ENCODE measurements at places on chromosomes 2 and 18.

GRCh38 chr2:112768432-112768831, 4.0 kb upstream of the CKAP2L start:
- DNase-seq: no peak

DNA sequence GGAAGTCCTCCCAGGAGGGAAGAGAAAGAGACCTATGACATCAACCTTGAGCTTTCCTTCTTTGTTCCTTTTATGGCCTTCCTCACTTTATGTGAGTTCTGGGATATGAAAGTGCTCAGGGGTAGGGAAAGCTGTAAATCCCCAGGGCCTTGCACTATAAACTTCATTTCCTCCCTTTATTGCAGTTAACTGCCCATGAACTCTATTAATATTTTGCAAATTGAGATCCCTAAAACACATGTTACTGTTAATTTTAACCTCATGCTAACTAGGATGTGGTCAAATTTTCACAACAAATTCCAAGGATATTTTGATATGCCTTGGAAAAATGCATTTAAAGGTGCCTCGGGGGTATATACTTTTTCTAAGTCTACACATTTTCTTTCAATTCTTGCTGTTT, 359.9 kb downstream of the OSR1 start:
- no peak for DNase-seq

GRCh38 chr2:234335661-234336228, 161.1 kb downstream of the ARL4C start:
- DNase-seq: peak; percentile 59

DNA sequence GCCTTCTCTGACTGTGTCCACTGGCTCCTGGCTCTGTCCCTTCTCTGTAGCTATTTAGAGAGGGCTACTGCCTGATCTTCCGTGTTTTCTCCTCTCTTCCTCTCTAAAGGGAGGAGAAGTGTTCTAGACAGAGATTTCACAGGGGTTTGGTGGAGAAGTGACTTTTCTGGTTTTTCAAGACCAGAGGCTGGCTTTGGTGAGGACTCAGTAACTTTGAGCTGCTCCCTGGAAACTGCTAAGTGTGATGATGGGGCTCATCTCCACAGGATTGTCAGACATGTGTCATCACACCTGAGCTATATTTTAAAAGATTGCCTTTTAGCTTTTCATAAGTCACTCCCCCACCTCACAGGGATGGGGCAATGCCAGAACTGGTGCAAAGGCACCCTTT, 6.2 kb downstream of the MAL start:
- no peak for DNase-seq

- DNase-seq: no peak
These were observed 1377.6 kb upstream of the PIK3C3 start for GRCh38 chr18:40577239-40577980.

DNA sequence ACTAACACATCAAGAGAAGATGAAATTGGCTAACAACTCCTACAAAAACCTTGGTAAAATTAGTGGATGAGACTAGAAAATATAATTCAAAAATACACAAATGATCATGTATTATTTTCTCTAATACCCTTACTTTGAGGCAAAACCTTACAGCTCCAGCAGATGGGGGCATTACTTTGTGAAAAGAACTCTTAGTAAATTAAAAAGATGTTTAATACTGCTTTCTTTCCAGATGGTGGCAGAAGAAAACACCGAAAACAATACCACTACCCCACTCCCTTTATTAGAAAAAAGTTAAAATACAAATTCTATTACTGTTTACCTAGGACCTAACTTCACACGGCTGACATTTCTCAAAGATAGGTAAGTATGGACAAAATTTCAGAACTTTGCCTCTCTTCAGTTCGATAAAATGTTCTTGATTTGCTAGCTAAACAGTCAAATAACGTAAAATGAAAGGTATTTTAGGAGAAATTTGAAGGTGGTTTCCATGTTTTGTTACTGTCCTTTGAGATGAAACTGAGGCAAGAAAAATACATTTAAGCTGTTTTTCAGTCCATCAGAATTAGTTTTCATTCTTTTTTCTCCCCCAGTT, 30.6 kb downstream of the ORC4 start:
- DNase-seq: no peak

GRCh38 chr2:101794141-101794540, 96.6 kb downstream of the MAP4K4 start:
- DNase-seq: no peak

GRCh38 chr2:170462433-170463205, 252.5 kb upstream of the SP5 start:
- no peak for DNase-seq
